ENCODE measurements at places on chromosomes 13 and 19. TPM values are rescaled to one million over a fixed set of nuclear protein-coding genes. Genes with fewer than 3 reads are reported as not detected.
A peak's percentile ranks its signal among the peaks of the same experiment; 100 is the strongest.

- DNase-seq, result no peak
These were observed 41.9 kb downstream of the TEX26 start for GRCh38 chr13:30974350-30974749.

- DNase-seq, result no peak
These were observed 3.9 kb downstream of the MCOLN1 start for GRCh38 chr19:7526059-7526929.

DNA sequence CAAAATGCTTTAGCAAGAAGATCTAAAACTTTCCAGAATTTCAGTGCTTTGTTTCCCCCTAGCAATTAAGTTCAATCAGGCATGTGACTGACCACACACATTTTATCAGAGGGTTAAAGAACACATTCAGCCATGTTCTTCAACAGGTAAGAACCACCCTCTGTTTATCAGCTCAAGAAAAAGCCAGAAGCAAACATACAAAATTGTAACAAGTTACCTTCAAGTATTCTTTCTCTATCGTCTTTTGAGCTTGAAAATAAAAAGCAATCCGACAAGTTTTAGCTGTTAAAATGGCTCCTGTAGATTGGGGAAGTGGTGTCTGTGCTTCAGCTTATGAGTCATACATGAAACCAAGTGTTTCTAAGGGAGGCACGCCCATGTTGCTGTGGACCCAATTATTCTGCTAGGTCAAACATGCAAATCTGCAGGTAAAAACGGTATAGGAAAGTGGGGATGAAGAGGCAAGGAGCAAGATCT lies at the start of gene ELF1:
ELF1 (minus strand) TSS at position 306 of the 477 bp plus-strand sequence. CDS start 37,262 bp downstream, outside the sequence.
- DNase-seq, result peak; percentile 75

- DNase-seq, result peak; percentile 41
These were observed 1395.8 kb downstream of the SLITRK5 start for GRCh38 chr13:89066868-89067466.

The ICAM1 gene
- 0.12 TPM for total RNA-seq

- DNase-seq, result no peak
These were observed 21.0 kb downstream of the COMP start for GRCh38 chr19:18769989-18770528.

DNA sequence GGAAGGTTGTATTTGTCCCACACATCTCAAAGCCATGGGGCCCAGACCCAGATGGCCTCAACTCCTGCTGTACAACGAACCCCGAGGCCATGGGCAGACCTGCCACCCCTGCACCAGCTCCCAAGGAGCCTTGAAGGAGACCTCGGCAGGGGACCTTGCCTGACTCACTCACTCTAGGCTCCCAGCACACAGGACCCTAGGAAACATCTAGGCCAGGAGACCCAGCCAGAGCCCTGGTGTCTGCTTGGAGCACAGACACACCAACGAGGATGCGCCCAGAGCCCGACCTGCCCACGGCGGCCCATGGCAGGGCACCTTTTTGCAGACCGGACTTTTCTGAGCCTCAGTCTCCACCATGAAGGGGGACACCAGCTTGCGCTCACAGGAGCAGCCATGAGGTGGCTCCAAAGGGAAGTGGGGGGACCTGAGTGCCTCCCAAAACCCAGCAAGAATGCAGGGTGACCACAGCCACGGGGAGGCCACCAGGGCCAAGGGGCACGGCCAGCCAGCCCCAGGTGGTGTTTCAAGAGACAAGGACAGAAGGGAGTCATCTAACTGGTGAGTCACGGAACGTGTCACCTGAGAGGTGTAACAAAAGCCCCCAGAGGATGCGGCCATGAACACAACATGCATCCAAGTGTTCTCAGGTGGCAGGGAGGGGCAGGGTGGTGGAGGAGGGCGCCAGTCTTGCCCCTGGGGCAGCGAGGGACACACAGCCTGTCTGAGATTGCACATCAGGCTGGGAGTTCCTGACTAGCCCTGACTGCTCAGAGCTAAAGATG lies 4.9 kb upstream of the CERS1 start:
- DNase-seq, result no peak

DNA sequence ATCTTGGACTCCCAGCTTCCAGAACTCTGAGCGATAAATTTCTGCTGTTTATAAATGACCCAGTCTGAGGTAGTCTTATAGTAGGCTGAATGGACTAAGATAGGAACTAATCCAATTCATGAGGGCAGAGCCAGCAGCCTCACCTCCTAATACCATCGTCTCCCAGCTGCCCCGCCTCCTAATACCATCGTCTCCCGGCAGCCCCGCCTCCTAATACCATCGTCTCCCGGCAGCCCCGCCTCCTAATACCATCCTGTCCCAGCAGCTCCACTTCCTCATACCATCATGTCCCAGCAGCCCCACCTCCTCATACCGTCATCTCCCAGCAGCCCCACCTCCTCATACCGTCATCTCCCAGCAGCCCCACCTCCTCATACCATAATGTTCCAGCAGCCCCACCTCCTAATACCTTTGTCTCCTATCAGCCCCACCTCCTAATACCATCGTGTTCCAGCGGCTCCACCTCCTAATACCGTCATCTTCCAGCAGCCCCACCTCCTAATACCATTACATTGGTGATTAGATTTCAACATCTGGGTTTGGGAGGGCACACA lies 2.4 kb upstream of the ARGLU1 start:
- DNase-seq, result no peak

DNA sequence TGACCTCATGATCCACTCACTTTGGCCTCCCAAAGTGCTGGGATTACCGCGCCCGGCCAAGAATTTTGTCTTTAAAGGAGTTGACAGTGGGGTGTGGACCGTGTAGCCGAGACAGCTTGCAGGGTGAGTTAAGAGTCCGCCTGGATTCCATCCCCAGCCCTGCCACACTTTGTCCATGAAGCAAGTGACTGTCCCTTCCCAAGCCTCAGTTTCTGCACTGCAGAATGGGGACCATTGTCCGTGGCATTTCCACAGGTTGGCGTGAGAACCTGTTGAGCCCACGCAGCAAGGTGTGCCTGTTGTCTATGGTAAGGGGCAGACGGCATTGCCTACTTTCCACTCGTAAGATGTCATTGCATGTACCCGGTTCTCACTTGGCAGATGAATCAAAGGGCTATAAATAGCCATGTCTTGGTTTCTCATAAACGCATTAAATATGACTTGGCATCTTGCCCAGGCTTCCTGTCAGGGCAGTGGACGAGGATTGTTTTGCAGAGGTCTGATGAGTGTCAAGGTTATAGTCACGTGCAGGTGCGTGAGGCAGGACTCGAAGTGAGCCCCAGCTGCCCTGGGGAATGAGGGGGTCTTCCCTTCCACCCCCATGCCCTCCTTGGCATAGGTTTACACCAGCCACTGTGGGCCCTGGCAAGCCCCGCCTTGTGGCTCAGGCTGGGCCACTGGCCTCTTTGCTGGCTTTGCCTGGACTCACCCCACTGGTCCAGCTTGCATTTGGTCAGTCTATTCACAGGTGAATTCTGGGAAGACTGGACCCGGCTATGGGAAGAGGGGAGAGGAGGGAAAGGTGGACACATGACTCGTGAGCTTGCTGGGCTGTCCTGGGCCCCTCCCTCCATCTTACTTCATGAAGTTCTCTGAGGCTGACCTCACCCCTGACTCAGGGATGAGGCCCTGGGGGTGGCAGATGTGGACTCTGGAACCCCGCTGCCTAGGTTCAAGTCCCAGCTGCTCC lies 14.6 kb downstream of the FAM187B start:
- peak; percentile 75 for DNase-seq

The RASIP1 gene
- 0.14 TPM for total RNA-seq

GRCh38 chr13:87622971-87623370 lies 48.2 kb upstream of the SLITRK5 start:
- peak; percentile 3 for DNase-seq

- DNase-seq, result no peak
These were observed 131.5 kb downstream of the NUFIP1 start for GRCh38 chr13:44857736-44858135.

- DNase-seq, result no peak
These were observed 1.0 kb downstream of the DIRAS1 start for GRCh38 chr19:2719920-2720776.

- DNase-seq, result no peak
These were observed 13.3 kb downstream of the TMEM150B start for GRCh38 chr19:55311797-55312196.

Data from H4 (cell line).